ENCODE measurements at places on chromosomes 3 and 15. TPM values are rescaled to one million over a fixed set of nuclear protein-coding genes. Genes with fewer than 3 reads are reported as not detected.

- DNase-seq = no peak
These were observed 4.6 kb downstream of the CCPG1 start for GRCh38 chr15:55403531-55403930.

TATDN2 gene
- total RNA-seq = 24.7 TPM

HEG1 gene
- 7.9 TPM for total RNA-seq

- no peak for DNase-seq
These were observed 84.2 kb upstream of the ZNF280D start for GRCh38 chr15:56817321-56818080.

DNA sequence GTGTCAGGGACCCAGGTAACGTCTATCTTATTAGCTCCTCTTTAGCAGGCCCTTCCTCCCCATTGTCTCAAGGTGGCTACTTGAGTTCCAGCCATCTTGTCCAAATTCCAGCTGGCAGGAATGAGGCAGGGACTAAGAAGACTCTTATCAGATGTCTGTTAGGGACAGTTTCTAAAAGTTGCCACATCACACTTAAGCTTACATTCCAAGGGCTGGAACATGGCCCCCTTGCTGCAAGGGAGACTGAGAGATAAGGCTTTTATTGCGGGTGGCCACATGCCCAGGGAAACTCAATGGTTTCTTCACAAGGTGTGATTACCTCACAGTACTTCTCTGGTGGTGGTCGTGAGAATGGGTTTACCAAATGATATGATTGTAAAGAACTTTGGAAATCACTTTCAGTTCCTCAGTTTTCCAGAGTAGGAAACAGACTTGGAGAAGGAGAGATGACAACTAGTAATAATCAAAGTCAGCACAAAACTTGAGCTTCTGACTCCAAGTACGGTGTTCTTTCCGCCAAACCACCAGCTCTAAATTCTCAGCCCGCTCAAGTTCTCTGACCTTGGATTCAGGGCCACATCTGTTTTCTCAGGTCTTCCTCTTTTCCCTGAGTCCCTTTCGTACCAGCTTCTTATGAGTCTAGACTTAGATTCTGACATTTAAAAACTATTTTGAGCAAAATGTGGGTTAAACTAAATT is 14.2 kb downstream of the PDIA5 start:
- no peak for DNase-seq

- no peak for DNase-seq
These were observed 81.2 kb downstream of the IGF1R start for GRCh38 chr15:98729446-98730042.

AHSG gene
- 1.5 TPM for total RNA-seq

GRCh38 chr3:17847156-17847555 is 104.7 kb upstream of the TBC1D5 start:
- no peak for DNase-seq

Measured in WTC11 (cell line).